ENCODE measurements at places on chromosomes 6 and 20.

DNA sequence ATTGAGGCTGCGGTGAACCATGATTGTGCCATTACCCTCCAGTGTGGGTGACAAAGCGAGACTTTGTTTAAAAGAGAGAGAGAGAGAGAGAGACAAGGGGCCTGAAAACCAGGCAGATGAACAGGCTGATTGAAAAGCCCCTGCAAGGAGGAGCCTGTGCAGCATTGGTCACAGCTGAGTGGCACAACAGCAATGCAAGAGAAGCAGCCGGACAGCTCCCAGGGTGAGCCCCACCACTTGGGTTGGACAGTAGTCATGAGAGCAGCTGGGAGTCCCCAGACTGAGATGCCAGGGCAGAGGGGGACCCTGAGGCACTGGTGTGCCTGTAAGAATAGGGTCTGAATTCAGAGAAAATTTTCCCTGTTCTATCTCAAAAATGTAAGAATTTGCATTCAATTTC is 10.2 kb downstream of the DNPH1 start:
- DNase-seq: no peak

- DNase-seq: no peak
Measured at GRCh38 chr20:50098259-50098658, 14.7 kb downstream of the UBE2V1 start.

GRCh38 chr6:137413482-137413881 is 80.7 kb downstream of the OLIG3 start:
- no peak for DNase-seq

GRCh38 chr6:75393806-75394205 is 99.8 kb downstream of the FILIP1 start:
- no peak for DNase-seq

DNA sequence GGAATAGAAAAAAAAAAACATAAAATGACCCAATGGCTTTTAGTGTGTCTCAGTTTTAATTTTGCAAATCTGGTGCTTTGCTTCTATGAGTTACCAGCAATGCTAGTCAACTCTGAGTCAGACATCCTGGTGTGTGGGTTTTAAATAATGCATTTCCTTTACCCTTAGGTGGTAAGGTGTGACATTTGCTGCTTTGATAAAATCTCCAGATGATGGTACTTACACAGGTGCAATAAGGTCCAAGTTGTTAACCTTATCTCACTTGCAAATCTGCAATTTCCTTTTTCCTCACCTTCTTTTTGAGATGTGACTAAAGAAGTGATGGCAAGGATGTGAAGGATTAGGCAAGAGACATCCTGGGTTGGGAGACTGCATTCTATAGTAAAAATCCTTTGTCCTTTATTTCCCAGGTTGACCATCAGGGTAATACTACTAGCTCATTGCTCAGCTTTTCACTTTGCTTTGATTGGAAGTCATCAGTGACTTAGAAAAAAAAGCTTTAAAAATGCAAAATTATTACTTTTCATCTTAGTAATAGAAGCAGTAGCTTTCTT is 818.5 kb upstream of the FLRT3 start:
- DNase-seq: no peak

DNA sequence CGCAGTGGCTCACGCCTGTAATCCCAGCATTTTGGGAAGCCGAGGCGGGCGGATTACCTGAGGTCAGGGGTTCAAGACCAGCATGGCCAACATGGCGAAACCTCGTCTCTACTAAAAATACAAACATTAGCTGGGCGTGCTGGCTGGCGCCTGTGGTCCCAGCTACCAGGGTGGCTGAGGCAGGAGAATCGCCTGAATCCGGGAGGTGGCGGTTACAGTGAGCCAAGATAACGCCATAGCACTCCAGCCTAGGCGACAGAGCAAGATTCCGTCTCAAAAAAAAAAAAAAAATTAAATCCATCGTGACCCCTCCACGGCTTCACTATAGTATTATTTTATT is 1.2 kb upstream of the CPNE1 start:
- DNase-seq: no peak

DNA sequence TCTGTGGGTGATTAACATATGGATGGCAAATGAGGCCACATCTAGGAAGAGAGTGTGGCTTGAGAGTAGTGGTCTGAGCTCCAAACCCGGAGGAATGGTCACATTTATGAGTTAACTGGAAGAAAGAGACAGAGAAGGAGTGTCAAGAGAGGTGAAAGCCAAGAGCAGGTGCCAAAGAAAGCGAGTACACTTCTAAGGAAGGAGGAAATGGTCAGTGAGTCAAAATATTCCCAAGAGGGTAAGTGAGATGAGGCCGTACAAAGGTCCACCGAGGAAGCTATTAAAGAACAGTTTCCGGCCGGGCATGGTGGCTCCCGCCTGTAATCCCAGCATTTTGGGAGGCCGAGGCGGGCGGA is 104.5 kb upstream of the RNF24 start:
- no peak for DNase-seq

DNA sequence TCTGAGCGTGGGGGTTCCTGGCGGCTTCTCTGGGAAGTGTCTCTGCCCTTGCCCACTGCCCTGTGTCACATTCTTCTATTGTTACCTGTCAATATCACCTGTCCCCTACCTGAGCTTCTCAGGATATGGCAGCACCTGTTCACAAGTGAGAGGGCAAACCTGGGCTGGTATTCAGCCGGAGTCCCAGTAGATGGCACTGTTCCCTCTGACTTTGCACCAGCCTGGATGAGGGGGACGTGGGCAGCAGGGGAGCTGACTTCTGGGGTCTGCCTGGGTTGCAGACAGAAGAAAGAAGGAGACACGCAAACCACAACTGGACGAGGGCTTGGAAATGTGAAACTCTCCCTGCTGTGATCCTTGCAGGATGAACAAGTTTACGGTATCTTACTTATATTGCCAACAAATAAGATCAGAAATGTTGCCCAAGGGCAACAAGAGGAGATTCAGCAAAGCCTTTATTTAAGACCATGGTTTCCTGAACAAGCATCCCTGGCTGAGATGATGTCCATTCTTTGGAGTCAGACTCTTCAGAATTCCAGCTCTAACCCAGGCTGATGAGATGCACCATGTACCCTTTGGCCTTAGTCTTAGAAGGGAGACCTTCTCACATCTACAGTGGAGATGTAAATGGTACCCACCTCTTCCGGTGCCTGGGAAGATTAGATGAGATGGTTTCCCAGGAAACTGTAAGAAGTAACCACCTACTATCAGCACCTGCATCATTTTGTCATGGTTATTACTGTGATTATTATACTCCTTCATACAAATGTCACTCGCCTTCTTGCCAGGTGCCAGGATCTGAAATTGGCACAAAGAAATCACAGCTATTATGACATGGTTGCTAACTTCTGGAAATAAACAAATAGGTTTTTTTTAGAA is 400.0 kb upstream of the CDH4 start:
- no peak for DNase-seq

GRCh38 chr6:43584892-43585570 is 9.0 kb downstream of the POLH start:
- DNase-seq: no peak

- no peak for DNase-seq
Measured at GRCh38 chr6:111038534-111039252, 48.6 kb upstream of the SLC16A10 start.

DNA sequence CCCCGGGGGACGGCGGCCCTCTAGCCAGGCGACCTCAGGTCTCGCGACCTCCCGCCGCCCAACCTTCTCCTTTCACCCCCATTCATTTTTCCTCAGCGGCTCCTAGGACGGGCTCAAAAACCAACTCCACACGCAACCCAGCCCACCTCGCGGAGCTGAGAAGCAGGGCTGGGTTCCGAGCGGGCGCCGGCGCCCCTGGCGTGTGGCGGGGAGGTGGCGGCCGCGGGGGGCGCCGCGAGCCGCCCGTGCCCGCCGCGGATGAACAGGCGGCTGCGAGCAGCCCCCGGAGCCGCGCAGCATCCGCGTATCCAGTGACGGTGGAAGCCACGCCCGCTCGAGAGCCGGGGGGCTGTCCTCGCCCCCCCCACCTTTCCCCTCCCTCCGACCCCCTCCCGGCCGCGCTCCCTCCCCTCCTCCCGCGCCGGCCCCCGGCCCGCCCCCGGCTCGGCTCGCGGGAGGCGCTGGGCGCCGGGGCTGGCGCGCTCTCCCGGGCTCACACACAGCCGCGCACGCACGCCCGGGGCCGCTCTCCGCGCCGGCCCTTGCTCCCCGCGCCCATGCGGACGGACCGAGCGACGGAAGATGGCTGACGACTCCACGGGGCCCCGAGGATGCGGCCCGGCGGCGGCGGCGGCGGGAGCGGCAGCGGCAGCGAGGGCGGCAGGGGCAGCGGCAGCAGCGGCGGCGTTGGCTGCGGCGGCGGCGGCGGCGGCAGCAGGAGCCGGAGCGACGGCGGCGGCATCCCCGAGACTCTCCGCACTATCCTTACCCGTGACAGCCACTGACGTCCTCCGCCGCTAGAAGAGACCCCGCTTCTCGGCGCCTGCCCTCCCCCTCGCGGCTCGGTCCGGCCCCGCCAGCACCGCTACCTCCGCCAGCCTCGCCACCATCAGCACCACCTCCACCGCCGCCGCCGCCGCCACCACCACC is at the start of gene SOBP:
TSS of gene SOBP (plus strand) at position 482 of the 930 bp plus-strand sequence. CDS start 500 bp downstream, outside the sequence.
- peak; percentile 76 for DNase-seq

DNA sequence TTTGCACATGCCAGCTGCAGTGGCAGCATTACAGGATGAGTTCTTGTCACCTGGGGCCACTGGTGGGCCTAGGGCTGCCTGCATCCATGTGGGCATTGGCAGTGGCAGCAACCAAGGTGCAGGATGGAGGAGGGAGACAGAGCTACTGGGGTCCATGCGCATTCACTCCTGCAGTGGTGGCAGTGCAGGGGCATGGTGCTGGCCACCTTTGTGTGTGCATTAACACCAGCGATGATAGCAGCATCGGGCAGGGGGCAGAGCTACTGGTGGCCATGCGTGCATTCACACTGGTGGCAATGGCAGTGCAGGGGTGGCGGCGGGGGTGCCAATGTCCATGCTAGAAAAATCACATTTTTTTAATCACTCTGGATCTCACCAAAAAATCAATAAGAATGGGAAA is 730.0 kb downstream of the KHDRBS2 start:
- DNase-seq: no peak

DNA sequence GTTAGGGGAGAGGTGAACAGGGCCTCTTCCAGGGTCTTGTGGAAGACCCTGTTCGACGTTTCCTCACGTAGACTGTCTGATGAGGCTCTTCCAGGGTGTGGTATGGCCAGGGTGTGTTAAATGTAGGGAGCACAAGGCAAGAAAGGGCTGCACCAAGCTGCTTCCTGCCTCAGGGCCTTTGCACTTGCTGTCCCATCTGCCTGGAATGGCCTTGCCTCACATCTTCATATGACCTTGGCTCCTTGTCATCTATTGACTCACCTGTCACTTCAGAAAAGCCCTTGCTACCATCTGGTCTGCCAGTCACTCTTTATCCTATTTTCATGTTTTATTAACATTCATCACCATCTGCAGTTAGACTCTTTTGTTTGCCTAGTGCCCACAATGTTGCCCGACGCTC is 31.0 kb downstream of the E2F3 start:
- no peak for DNase-seq

All from left cardiac atrium (tissue), 4 donors.